ENCODE measurements at places on chromosomes 3 and 15.

GRCh38 chr15:77966540-77967234, 110.8 kb downstream of the TBC1D2B start:
- no peak for DNase-seq

DNA sequence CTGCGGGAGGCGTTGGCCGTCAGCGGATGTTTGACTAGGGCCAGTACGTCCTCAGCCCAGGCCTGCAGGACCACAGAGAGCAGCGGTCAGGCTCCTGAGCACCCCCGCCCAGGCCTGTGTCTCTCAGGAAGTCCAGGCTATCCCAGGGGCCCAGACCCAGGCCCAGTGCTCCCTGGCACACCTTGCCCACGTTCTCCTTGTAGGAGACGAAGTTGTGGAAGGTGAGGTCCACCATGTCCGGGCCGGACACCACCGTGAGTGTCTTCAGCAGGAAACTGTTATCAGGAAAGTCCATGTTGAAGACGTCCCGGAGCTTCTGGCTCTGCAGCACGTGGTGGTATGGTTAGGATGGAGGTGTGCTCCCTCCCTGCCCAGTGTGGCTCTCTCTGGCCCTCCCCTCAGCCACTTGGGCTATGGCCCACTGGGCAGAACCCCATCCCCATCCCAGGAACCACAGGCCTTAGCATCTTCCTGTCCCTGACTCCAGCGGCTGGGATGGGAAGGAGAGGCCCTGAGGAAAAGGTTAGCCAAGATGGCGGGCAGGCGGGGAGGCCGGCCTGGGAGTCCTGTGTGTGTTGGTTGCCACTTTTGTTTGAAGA, 5.3 kb downstream of the PLCB2 start:
- DNase-seq, result no peak

DNA sequence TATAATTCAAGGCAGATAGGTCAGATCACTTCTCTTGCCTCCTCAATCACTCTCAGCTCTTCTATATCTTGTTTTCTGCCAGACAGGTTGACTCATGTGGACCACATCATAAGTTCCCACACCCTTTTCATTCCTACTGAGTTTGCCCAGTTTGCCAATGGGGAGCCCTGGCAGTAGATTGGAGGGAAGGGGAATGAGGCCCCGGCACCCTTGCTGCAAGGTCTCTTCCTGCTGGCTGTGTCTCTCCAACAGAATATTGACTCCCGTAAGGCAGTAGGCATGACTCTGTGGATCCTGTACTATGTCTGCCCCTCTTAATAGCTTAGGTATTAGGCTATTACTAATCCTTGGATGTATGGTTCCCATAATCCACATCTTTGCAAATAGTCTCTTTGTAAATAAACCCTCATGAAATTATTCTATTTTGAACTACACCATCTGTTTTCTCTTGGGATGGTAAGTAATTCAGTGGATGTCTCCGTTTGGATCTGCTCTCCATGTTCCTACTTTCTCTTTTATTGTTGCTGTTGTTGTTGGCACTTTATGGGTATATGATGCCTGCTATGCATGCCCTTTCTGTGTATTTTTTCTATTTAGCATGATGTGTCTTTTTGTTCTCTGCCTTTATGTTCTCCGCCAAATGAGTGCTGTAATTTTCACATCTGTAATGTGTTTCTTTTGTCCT, 65.5 kb upstream of the DCBLD2 start:
- no peak for DNase-seq

- no peak for DNase-seq
These were observed 33.4 kb upstream of the STIMATE start for GRCh38 chr3:52930748-52931147.

GRCh38 chr3:186152889-186153292, 44.0 kb upstream of the ETV5 start:
- no peak for DNase-seq

DNA sequence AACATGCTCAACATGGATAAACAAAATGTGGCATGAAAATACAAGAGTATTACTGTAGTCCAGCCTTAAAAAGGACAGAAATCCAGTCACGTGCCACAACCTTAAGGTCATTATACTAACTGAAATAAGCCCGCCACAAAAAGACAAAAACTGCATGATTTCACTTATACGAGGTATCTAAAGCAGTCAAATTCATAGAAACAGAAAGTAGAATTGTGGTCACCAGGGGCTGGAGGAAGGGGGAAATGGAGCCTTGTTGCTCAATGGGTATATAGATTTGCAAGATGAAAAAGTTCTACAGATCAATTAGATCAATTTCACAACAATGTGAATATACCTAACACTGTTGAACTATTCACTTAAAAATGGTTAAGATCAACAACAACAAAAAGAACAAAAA, 7.4 kb downstream of the GLB1 start:
- DNase-seq, result no peak

DNA sequence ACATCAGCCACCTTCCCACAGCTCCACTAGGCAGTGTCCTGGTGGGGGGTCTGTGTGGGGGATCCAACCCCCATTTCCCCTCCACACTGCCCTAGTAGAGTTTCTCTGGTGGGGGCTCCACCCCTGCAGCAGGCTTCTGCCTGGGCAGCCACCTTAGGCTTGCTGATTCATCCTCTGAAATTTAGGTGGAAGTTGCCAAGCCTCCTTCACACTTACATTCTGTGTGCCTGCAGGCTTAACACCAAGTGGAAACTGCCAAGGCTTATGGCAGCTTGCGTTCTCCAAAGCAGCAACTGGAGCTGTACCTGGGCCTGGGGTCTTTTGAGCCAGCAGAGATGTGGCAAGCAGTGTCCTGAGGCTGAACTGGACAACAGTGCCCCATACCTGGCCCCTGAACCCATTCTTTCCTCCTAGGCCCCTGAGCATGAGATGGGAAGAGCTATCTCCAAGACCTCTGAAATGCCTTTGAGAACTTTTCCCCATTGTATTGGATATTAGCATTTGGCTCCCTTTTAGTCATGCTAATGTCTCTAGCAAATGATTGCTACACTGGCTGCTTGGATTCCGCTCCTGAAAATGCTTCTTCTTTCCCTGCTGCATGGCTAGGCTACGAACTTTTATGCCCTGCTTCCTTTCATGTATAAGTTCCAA, 32.5 kb downstream of the CPN2 start:
- no peak for DNase-seq

DNA sequence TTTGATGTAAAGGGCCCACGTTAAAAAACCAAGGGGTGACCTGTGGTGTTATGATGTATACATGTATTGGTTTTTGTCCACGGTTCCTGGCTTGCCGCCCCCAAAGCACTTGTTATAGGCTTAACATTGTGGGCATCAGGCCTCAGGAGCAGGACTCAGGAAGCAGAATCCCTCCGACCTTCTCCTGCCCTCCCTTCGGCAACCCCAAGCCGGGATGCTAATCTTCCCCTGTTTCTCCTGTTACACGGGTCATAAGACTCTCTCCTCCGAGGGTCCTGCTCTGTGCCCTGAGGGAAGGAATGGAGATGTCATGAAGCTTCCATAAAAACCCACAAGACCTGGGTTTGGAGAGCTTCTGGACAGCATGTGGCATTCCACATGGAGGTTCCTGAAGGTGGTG, 48.8 kb downstream of the RPLP1 start:
- no peak for DNase-seq

- no peak for DNase-seq
These were observed 301.2 kb downstream of the MECOM start for GRCh38 chr3:169362301-169362700.

GRCh38 chr3:29156086-29156715, 124.7 kb upstream of the RBMS3 start:
- DNase-seq, result no peak

DNA sequence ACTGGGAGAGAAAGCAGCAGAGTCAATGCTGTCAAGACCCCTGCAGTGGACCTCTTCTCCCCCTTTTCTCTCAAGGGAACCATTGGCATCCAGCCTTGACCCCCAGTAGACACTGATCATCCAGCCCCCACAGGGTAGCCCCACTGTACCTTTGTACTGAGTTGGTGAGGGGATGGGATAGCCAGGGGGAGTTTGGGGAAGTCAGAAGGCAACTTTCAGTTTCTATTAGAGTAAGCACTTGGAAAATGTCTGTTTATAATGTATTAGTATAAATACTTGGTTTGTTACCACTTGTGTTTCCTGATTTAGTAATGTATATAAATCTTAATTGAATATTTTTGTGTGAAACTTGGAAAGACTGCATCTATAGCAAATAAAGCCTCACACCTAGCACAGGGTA, 25.0 kb downstream of the DAG1 start:
- DNase-seq, result no peak

DNA sequence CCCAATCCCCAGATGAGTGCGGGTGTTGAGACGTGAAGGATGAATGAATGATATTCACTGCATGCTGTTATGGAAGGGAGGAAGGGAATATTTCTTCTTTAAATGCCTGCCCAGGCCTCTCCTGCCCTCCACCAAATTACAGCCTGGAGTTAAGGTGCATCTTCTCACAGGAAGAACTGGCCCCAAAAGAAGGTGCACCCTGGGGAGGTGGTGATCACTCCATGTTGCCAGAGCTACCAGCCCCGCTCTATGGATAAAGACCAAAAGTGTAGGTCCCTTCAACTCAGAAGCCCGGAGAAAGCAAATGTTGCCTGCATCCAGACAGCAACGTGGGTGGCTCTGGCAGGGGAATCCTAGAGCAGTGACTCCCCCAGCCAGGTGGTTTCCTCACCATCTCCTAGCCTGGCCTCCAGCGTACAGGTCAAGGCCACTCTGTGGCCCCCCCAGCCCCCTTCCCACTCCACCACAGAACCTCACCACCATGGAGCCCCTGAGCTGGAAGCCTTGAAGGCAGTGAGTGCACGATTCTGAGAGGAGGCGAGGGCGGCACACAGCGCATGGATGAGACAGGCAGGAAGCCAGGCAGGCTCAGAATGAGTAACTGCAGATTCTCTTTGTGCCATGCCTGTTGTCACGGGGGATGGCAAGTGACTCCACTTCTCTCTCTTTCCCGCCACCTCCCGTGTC, 3.5 kb upstream of the VIPR1 start:
- no peak for DNase-seq

DNA sequence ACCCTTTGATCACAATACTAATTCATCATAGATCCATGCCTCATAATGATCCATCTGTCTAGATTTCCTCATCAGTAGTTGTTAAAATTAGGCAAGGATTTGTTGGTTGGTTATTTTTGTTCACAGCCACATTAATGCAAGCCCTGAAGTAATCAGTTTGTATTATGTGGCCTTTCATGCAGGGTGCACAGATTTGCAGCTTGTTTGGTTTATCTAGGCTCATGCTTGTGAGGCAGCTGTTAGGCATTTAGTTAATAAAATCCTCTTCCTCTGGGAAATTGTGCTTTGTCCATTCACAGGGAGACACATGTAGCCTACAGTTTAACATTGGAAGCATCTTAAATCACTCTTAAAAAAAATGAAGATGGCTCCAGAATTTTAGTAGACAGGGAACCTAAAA, 162.8 kb upstream of the ZNF385D start:
- DNase-seq, result no peak

- DNase-seq, result no peak
These were observed 97.0 kb downstream of the ARRDC4 start for GRCh38 chr15:98057453-98057852.

- DNase-seq, result no peak
These were observed 81.3 kb upstream of the ABI3BP start for GRCh38 chr3:101074518-101074917.

DNA sequence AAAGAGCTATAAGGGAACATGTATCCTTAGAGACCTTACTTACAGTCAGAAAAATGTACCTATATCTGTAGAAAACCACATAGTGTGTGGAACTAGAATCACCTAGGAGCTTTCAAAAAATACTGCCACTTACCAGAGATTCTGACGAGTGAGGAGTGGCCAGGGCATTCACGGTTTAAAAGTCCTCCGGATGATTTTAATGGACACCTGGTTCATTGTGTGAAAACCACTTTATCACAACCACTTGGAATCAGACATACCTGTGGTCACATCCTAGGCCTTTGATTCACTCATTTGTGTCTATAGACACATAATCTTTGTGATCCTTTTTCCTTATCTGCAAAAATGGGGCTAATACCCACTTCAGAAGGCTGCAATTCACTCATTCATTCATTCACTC, 159.8 kb downstream of the MBNL1 start:
- no peak for DNase-seq

- no peak for DNase-seq
These were observed 9.4 kb downstream of the BTLA start for GRCh38 chr3:112489674-112490479.

- no peak for DNase-seq
These were observed 257.9 kb downstream of the UACA start for GRCh38 chr15:70505411-70505919.

- DNase-seq, result no peak
These were observed 113.8 kb downstream of the ADAMTSL3 start for GRCh38 chr15:83767741-83768140.

- DNase-seq, result no peak
These were observed 30.6 kb downstream of the CRTC3 start for GRCh38 chr15:90560229-90560776.

DNA sequence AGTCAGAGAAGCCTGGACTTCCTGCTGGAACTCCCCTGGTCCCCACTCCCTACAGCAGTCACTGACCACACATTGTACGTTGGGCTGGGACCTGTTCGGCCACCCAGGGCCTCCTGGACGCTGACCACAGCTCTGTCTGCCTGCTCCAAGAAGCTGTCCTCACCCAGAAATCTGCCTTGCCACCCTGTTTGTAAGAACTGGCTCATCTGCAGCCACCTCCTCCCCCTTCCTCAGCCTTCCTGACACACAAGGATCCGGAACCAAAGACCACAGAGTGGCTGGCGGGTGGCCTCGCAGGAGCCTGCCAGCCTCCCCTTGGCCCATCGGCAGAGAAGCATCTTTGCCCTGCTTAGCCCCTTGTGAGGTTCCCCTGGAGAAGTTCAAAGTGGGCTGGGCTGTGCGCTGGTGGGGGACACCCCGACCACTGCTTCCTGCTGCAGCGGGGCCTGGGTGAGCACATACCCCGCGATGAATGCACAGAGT, 91.9 kb downstream of the PCSK6 start:
- no peak for DNase-seq

DNA sequence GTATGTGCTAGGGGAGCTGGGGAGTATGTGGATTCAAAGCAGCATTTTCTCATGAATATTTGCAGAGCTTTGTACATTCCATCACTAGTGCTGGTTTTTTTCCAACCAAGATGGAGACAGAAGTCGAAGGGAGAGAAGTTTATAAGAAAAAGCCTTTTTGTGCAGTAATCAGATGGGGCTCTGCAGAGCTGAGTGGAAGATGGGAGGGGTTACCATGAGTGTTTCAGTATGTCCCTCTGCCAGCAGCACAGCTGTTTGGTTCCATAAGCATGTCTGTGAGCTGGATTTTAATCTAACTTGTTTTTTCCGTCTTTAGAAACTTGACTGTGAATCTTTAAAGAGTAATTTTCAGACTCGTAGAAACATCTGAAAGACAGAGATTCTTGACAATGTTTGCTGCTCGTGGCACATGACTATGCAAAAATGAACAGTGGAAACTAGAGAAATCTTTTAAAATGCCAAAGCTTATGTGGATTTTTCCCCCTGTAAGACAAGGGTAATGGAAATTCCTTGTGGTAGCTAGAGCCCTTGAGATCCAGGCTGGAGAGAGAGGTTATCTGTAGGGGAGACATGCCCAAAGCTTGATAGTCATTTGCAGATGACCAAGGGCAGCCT, 20.3 kb downstream of the STARD9 start:
- DNase-seq, result no peak

- no peak for DNase-seq
These were observed 68.8 kb upstream of the IQSEC1 start for GRCh38 chr3:13141991-13142412.

Measured in cortex of kidney (tissue), 1 donor.